ENCODE measurements at places on chromosomes 2 and 18.

DNA sequence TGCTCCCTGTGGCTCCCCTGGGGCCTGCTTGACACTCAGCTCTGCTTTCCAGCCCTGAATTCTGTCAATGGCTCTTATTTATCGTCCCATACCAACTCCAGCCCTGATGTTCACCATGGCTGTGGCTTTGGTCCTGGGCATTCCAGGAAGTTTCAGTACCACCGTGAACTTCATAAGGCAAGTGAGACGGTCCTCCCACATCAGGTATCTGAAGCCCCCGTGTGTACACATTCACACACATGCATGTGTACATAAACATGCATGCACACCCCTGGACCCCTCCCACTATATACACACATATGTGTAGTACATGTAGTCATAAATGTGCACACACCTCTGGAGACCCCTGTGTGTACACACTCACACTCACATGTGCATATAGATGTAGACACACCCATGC is 43.3 kb upstream of the PUM2 start:
- H3K36me3 ChIP-seq = no peaks in the 10 kb centered on the region
- no peak overlapping the region for H3K27ac ChIP-seq
- H3K4me3 ChIP-seq = no peak overlapping the region
- peaks cover 66% of the 10 kb centered on the region for H3K27me3 ChIP-seq
- DNase-seq = no peak

- no peak overlapping the region for H3K4me3 ChIP-seq
- H3K27ac ChIP-seq = no peak overlapping the region
- H3K4me1 ChIP-seq = no peaks in the 10 kb centered on the region
- H3K36me3 ChIP-seq = no peaks in the 10 kb centered on the region
- no peaks in the 10 kb centered on the region for H3K27me3 ChIP-seq
Observed at GRCh38 chr2:8162552-8162951, 519.3 kb upstream of the ID2 start.

- H3K27ac ChIP-seq = no peak overlapping the region
- no peak overlapping the region for H3K4me3 ChIP-seq
- no peaks in the 10 kb centered on the region for H3K4me1 ChIP-seq
- peak; percentile 12 for DNase-seq
- H3K36me3 ChIP-seq = no peaks in the 10 kb centered on the region
Observed at GRCh38 chr2:203225423-203226039, 13.3 kb upstream of the CYP20A1 start.

DNA sequence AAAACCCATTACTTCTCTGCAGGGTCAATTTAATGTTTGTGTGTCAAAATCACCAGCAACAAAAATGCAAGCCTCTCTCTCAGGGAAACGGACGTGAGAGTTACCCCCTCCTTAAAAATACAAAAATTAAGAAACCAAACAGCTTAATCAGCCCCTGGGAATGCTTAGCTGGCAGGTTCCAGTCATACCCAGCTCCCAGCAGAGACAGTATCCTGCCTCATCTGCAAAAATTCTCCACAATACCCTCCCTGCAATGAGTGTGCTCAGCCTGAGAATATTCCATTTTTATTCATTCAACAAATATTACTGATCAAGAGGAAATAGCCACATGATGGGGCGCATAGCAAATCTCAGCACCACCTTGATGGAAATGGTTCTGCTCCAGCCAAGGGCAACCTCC is 36.3 kb downstream of the ST8SIA5 start:
- peaks cover 59% of the 10 kb centered on the region for H3K27me3 ChIP-seq
- H3K27ac ChIP-seq = no peak overlapping the region
- no peaks in the 10 kb centered on the region for H3K36me3 ChIP-seq
- H3K4me1 ChIP-seq = no peaks in the 10 kb centered on the region
- H3K4me3 ChIP-seq = no peak overlapping the region

GRCh38 chr2:180621941-180622918 is 358.2 kb upstream of the UBE2E3 start:
- no peaks in the 10 kb centered on the region for H3K36me3 ChIP-seq
- peaks cover 19% of the 10 kb centered on the region for H3K27me3 ChIP-seq
- no peak overlapping the region for H3K4me3 ChIP-seq
- DNase-seq = no peak
- no peak overlapping the region for H3K27ac ChIP-seq

DNA sequence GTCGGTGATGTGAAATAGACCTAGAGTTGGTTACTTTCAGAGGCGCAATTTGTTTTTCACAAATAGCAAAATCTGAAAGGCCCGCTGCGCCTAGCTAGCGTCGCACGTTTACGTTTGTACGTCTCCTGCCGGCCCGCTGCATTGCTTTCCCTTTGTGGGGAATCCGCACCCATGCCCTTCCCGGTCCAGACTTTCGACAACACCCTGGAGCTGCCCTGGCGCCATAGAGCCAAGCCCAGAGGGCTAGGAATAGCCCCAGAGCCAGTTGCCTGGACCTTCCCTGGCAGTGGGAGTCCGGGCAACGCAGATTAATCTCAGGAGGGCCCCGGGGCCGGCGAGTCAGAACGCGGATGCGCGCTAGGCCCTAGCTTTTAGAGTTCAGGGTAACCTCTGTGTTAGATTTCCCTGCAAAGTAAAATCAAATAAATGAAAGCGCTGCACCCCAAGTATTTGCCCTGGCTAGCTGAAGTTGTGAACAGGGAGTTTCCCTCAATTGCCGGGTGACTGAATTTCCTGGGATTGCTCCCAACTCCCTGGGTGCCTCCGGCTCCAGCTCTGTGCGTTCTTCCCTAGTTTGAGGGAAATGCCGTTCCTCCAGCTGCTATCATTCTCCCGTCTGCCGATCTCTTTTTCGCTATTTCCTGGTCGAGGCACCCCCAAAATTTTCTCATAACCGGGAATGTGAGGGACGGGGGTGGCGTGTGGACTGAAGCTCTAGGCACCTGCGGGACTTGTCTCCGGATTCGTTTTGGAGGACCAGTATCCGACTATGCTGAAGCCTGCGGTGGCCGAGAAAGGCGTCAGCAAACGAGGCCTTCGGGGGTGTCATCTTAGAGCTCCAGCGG is 1.2 kb upstream of the EN1 start:
- DNase-seq = no peak
- H3K27ac ChIP-seq = no peak overlapping the region
- H3K36me3 ChIP-seq = peaks cover 3% of the 10 kb centered on the region
- peaks cover 5% of the 10 kb centered on the region for H3K4me1 ChIP-seq
- H3K27me3 ChIP-seq = peaks cover 88% of the 10 kb centered on the region

DNA sequence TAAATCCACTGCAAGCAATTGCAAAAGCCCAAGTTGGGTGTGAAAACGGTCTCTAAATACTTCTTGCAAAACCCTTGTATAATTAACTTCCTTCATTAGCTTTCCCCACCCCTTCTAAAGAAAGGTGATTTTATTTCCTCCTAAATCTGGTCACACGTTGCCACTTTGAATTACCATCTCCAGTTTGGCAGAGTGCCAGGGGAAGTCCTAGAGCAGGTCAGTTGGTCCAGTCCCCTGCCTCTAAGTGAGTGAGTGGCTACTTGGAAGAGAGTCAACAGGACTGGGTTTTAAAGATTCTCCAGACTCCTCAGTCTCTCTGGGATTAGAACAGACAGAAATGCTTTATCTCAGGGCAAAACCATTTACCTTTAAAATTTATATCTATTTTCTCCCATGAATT is 18.7 kb upstream of the LYPD6B start:
- no peak overlapping the region for H3K4me3 ChIP-seq
- peaks cover 3% of the 10 kb centered on the region for H3K36me3 ChIP-seq
- peaks cover 5% of the 10 kb centered on the region for H3K4me1 ChIP-seq
- no peak overlapping the region for H3K27ac ChIP-seq

- no peak overlapping the region for H3K4me3 ChIP-seq
- no peaks in the 10 kb centered on the region for H3K36me3 ChIP-seq
- H3K27ac ChIP-seq = no peak overlapping the region
- H3K4me1 ChIP-seq = peaks cover 12% of the 10 kb centered on the region
- no peak for DNase-seq
- H3K27me3 ChIP-seq = no peaks in the 10 kb centered on the region
Observed at GRCh38 chr18:7979714-7980113, 412.6 kb downstream of the PTPRM start.

DNA sequence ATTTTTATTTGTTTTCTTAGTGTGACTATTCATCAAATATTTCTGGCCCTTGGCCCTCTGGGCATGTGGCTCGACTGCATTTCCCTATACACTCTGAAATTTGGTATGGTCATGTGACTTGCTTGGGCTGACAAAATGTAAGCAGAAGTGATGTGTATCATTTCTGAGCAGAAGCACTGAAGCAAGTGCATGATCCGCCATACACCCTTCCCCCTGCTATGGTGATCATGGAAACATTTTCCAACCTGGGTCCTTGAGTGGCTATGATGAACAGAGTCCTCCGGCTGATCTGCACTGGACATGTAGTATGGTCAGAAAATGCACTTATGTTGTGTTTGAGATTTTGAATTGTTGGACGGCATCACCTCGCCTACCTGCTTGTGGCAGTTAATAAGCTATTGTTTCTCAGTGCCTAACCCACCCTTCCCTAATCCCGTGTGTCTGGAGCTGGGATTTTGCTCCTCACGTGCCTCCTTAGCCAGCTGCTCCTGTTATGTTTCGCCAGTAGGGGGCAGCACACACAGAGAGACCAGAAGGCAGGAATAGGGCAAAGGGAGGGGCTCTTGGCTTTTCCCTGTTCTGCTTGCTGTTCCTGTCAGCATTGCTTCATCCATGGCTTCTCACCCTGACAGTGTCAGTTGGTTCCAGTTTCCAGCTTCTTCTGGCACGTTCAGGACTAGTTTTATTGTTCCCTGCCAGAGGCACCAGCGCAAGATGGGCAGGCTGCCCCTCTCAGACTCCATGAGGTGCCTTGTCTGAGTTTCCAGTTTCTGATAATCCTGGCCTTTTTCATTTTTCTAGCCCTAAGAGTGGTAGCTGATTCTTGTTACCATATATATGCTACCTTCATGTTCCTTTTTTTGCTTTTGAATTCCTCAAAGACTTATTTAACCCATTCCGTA is 207.4 kb downstream of the ARL6IP6 start:
- no peaks in the 10 kb centered on the region for H3K4me1 ChIP-seq
- H3K36me3 ChIP-seq = no peaks in the 10 kb centered on the region
- DNase-seq = peak; percentile 4
- no peak overlapping the region for H3K4me3 ChIP-seq
- H3K27me3 ChIP-seq = no peaks in the 10 kb centered on the region

DNA sequence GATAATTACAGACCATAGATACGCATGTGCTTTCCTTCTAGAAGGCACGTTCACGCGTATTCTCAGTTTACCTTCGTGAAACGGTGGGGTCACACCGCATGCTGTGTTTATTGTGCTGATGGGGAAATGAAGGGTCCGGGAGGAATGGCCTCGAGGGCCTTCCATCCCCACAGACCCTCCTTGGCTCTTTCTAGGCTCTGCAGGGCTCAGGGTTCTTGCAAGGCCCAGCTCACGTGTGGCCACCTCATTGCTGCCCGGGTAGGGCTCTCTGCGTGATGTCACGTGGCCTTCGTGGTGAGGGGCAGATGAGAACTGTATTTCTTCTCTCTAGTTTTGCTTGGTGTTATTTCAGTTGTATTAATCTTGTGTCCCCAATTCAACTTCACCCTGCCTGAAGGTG is 133.5 kb upstream of the ALKAL2 start:
- DNase-seq = no peak
- peaks cover 6% of the 10 kb centered on the region for H3K4me1 ChIP-seq
- H3K27me3 ChIP-seq = no peaks in the 10 kb centered on the region
- H3K36me3 ChIP-seq = no peaks in the 10 kb centered on the region

- no peak overlapping the region for H3K27ac ChIP-seq
- H3K4me3 ChIP-seq = no peak overlapping the region
- DNase-seq = no peak
- peaks cover 3% of the 10 kb centered on the region for H3K36me3 ChIP-seq
- peaks cover 5% of the 10 kb centered on the region for H3K4me1 ChIP-seq
Observed at GRCh38 chr2:48107326-48107925, 201.1 kb upstream of the FBXO11 start.

GRCh38 chr18:34321066-34321465 is 96.4 kb upstream of the NOL4 start:
- H3K27me3 ChIP-seq = no peaks in the 10 kb centered on the region
- no peak for DNase-seq
- no peaks in the 10 kb centered on the region for H3K36me3 ChIP-seq
- H3K27ac ChIP-seq = no peak overlapping the region

GRCh38 chr2:2050446-2050845 is 280.6 kb downstream of the MYT1L start:
- no peak overlapping the region for H3K4me3 ChIP-seq
- no peaks in the 10 kb centered on the region for H3K4me1 ChIP-seq
- DNase-seq = no peak
- H3K27me3 ChIP-seq = no peaks in the 10 kb centered on the region
- no peak overlapping the region for H3K27ac ChIP-seq

GRCh38 chr18:75530118-75530517 is 102.6 kb upstream of the SMIM21 start:
- no peaks in the 10 kb centered on the region for H3K4me1 ChIP-seq
- H3K27ac ChIP-seq = no peak overlapping the region
- H3K36me3 ChIP-seq = no peaks in the 10 kb centered on the region
- no peak for DNase-seq

- no peaks in the 10 kb centered on the region for H3K4me1 ChIP-seq
- H3K4me3 ChIP-seq = no peak overlapping the region
- H3K36me3 ChIP-seq = peaks cover 3% of the 10 kb centered on the region
- no peak overlapping the region for H3K27ac ChIP-seq
- H3K27me3 ChIP-seq = no peaks in the 10 kb centered on the region
- DNase-seq = no peak
Observed at GRCh38 chr18:52605345-52605744, 265.3 kb downstream of the DCC start.

- H3K4me3 ChIP-seq = no peak overlapping the region
- no peak overlapping the region for H3K27ac ChIP-seq
- no peaks in the 10 kb centered on the region for H3K36me3 ChIP-seq
- no peaks in the 10 kb centered on the region for H3K4me1 ChIP-seq
Observed at GRCh38 chr18:14285053-14285452, 152.8 kb upstream of the ZNF519 start.

DNA sequence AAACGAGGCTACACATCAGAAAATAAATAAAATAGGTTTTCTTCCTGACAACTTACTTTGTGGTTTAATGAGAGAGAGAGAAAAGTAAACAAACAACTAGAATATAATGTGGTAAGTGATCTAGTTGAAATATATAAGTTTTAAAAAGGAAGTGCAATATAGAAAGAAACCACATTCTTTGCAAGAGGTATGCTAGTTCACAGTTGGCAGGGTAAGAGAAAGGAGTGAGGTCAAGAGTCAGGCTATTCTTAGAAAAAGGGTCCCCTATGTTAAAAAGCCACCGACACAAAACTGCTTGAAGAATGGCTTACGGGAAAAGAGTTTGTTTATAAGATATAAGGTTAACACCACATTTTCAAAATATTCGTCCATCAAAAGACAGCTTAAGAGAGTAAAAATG is 462.1 kb downstream of the ERBB4 start:
- H3K27ac ChIP-seq = no peak overlapping the region
- no peaks in the 10 kb centered on the region for H3K27me3 ChIP-seq
- no peaks in the 10 kb centered on the region for H3K4me1 ChIP-seq
- DNase-seq = no peak

GRCh38 chr18:67600181-67601180 is 84.0 kb upstream of the DSEL start:
- no peaks in the 10 kb centered on the region for H3K36me3 ChIP-seq
- no peak overlapping the region for H3K27ac ChIP-seq
- DNase-seq = no peak

DNA sequence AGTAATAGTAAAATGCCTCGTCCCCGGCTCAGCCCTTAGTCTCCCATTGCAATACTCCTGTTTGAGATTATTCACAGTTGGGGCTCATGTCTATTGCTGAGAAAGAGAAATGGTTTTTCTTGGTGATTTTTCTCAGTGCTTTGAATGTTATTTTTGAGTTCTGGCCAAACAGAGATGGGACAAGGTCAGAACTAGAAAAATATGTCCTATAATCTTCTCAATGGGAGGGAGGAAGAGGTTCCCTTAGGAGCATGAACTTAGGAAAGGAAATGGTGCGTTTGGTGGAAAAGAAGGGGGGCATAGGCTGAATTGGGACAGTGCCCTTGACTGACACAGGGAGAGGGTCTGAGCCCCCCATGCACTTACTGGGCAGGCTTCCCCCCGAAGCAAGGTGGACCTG is 133.8 kb downstream of the AGAP1 start:
- no peak for DNase-seq
- no peak overlapping the region for H3K27ac ChIP-seq
- peaks cover 11% of the 10 kb centered on the region for H3K4me1 ChIP-seq
- no peaks in the 10 kb centered on the region for H3K36me3 ChIP-seq
- peaks cover 17% of the 10 kb centered on the region for H3K27me3 ChIP-seq
